ENCODE measurements at places on chromosomes 4 and X.

- DNase-seq: no peak
These were observed 314.1 kb downstream of the BMPR1B start for GRCh38 chr4:95071851-95072250.

DNA sequence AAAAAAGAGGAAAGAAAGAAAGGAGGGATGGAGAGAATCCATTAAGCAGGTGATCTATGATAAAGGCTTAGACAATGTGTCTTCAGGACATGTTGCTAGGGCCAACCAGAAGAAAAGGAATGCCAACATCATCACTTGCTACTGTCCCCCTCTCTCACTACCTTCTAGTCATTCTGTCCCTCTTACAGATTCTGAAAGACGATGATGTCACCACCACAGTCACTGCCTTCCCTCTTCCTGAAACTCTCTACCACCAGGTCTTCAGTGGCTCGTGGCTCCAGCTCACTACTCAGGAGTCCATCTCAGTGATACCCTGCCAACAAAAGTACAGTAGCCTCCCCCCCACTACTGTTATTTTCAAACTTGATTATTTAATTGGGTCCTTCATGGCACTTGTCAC is 64.0 kb downstream of the KCNIP4 start:
- no peak for DNase-seq

- DNase-seq: no peak
These were observed 25.6 kb downstream of the NR0B1 start for GRCh38 chrX:30283456-30284200.

- no peak for DNase-seq
These were observed 102.4 kb downstream of the SLIT2 start for GRCh38 chr4:20354120-20354519.

DNA sequence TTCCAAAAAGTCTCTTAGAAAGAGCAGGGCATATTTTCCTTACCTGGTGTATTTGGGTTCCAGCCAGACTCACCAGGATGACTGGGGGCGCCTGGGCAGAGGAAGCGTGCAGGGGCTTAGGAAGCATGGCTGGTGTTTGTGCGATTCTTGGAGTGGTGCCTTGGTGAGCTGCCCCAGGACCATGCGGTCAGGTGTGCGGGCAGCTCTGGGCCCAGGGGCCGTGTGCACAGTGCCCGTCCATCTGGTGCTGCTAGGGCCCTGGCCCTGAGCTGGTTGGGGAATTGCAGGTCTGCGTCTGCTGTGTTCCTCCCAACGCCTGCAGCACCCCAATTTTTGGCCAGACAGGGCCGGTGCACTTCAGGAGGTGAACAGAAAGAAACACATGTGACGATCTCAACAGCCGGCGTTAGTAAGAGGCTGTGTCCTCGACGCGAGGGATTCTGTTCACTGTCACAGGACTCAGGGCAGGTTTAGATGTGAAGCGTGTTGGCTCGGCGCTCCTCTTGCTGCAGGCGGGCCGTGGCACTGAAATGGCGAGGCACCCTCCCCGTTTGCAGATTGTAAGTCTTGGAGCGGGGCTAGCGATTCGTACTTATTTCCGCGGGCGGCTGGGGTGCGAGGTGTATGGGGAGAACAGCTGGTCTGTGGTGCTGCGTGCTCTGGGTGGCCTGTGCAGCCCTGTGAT is 15.2 kb downstream of the RGS12 start:
- no peak for DNase-seq

DNA sequence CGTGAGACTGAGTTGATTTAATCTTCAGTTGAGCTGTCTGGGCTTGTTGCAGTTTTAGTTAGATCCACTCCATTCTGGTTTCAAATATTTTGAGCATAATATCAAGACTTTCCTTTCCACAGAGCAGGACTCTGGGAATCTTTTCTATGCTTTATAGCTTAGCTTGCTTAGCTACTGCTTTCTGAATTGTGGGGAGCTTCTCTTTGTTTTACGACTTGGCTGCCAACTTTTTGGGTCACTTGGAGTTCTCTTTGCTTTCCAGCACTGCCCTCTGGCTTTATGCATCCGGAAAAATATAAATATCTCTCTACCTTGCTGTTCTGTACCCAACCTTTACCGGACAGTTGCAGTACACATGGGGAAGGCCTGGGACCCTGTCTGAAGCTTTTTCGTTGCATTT is 292.1 kb downstream of the STIM2 start:
- no peak for DNase-seq

GRCh38 chrX:24243188-24243587 is 70.7 kb downstream of the SUPT20HL2 start:
- DNase-seq: no peak

Data from GF-D8 (cell line).